ENCODE measurements at places on chromosomes 7 and 10.

GRCh38 chr10:93816123-93816747, 58.5 kb downstream of the LGI1 start:
- no peak for DNase-seq

- DNase-seq, result no peak
Measured at GRCh38 chr7:27513885-27514284, 148.8 kb downstream of the HIBADH start.

DNA sequence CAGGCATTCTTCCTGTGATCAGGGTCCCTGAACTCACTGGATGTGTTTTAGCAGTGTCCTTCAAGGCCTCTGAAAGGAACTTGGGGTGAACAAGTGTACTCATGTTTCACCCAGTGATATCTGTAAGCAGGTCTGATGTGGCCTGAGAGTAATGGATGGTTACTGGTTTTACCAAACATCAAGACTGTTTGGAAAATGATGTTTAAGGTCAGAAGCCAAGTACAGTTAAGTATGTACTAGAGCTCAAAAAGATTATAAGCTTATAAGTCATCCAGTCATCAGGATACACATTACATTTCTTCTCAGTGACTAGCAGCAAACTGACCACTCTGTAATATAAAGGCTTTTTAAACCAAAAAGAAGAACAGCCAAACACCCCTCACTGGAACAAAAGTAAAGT, 79.8 kb upstream of the PTN start:
- DNase-seq, result no peak

DNA sequence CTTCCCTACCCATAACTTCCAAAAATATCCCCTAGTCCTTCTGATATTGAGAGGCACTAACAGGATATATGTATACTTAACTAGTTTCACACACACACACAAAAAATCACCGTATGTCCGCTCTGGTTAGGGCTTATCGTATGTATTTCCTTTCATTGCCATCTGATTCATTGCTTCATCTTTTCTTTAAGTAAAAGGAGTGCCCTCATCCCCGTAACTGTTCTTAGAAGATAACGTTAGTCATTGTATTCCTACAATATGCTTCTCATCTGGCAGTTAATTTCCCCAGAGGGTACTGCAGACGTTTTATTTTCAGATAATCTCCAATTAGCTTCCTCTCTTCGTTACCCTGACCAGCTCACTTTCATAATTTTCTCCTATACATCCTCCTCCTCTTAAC, 37.3 kb downstream of the NRCAM start:
- no peak for DNase-seq

GRCh38 chr10:128435811-128436210, 309.6 kb upstream of the MKI67 start:
- DNase-seq, result no peak

GRCh38 chr10:112775892-112776674, 174.0 kb upstream of the TCF7L2 start:
- DNase-seq, result peak; percentile 51

DNA sequence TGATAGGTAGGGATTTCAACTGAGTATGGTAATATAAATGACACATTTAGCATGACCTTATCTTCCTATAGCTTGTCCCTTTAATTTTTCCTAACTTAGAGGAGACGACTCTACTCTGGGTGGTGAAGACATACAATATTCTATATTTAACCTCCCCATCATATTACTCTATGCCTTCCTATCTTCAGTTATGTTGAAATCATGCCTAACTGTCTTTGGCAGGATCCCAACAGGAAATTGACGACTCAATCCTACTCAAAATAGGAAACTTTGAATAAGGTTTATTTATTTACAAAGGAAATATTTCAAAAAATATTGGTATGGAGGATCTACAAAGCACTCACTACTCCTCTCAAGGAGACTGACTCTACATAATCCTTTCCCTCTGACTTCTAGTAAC, 24.1 kb upstream of the SEMA3A start:
- no peak for DNase-seq

- no peak for DNase-seq
Measured at GRCh38 chr10:13000431-13000830, 1.1 kb downstream of the CCDC3 start.

DNA sequence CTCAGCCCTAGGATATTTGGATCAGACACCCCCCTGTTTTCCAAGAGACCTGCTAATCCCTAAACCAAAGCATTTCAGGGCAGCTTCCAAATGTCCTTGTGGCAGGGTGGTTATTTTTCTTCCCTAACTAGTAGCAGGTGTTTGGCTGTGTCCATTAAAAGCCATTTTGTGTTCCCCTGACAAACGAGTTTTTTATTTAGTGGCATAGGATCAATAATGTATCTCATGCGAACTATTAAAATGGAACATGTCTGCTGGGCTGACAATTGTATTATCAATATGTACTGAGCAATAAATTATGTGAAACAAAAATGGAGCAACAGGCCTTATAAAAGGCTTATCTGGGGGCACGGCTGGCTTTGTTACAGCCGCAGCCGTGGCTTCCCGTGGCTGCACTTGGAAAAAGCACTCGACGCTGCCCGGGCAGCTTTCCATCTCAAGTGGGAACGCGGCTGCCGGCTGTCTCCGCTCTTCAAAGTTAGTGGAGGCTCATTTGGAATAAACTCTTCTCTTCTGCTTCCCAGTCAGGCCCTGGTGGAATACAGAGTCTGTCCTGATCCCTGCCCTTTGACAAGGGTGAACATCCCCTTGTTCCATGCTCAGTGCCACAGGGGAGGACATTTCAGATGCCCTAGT, 554.3 kb downstream of the TYW1 start:
- peak; percentile 85 for DNase-seq

DNA sequence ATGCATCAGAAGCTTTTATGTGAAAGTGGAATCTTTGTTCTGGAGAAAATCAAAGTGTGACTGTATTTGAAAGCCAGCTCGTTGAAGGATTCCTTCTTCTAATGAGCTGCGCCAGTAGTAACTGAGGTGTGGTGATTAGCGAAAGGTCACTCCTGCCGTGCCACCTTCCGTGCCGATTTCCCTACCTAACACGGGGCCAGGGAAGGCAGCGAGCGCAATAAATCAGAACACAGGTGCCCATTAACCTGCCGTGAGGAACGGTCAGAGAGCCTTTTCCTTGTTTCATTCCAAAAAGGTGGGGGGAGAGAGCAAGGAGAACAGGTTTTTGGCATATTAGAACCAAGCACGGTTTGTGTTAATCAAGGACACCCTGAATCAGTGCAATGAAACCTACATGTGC, 258.0 kb downstream of the CELF2 start:
- no peak for DNase-seq

DNA sequence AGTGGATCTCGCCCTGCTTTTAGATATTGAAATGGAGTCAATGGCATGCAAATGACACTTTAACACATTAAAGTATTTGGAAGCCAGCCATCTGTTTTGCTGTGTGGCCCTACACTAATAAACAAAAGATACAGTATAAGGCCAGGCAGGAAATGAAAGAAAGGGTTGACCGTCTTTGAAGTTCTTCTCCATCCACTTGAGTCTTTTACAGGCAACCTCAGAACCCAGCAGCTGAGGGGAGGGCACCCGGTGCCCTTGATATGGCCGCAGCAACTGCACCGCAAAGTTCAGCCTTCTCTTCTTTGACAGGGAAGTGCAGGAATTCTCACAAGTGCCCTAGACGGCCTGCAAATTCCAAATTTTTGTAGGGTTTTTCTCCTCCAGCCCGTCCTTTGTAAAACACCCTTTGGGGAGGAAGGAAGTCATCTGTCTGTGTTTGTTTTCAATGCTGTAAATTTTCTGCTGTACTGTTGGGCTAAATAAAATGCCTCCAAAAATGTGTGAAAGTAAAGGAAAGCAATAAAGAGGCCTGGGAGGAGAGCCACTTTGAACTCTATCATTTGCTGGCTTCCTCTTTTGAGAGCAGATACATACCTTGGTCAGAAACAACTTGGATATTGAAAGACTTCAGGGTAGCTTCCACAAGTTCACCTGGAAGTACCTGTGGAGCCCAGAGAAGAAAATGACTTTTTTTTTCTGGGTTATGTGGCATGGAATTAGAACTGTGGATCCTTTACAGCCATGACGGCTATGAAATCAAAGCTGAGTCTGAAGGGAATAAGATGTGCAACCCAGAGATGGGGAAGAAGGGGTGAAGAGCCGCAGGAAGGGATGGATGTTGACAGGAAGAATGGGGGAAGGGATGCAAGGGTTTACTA, 3.6 kb downstream of the HOXA1 start:
- no peak for DNase-seq

GRCh38 chr10:130516141-130516735, 380.0 kb downstream of the GLRX3 start:
- DNase-seq, result no peak

GRCh38 chr10:124680675-124681074, 63.5 kb downstream of the FAM53B start:
- DNase-seq, result no peak

- no peak for DNase-seq
Measured at GRCh38 chr7:51229620-51230323, 86.8 kb downstream of the COBL start.

DNA sequence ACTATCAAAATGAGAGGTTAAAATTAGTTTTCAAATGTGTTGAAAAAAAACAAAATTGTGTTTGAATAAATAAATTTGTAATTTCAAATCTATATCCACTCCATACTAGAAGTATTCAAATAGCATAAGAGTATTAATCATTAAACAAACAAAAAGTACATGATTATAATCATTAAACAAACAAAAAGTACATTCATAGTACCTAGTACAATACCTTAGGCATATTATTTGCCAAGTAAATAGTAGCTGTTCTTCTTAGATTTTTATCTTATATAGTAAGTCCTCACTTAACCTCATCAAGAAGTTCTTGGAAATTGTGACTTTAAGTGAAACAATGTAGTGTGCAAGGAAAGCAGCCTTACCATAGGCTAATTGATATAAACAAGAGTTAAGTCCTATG, 349.3 kb upstream of the VWC2 start:
- no peak for DNase-seq

GRCh38 chr10:78524941-78525340, 491.3 kb downstream of the RPS24 start:
- DNase-seq, result peak; percentile 69

DNA sequence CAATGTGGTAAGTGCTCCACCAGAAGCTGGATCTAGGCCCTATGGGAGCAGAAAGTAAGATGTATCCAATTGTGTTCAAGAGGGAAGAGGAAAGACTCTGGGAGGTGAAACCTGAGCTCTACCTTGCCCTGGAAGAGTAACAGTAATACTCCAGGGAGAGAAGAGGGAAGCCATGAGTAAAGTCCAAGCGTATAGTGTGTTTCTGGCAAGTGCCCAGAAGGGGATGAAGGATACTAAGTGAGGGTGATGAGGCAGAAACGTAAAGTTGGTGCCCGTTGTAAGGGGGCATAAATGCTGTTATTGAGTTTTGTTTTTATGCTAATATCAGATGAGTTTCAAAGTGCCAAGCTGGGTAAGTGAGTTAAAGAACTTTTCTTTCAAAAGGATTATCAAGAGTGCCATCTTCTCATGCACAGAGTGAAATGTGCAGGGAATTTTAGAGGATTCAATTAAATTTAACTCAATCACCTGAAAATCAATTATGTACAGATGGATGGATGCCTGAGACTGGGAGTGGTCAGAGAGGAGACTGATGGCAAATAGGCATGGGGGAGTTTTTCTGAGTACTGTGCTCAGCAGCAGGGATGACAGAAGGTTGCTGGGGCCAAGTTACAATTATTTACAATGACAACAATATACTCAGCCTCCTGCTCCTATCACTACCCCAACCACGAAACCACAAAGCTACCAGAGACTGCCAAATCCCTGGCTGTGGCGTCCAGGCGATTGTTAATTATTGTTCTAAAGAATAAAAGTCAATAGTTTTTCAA, 123.3 kb upstream of the LAMB4 start:
- no peak for DNase-seq

DNA sequence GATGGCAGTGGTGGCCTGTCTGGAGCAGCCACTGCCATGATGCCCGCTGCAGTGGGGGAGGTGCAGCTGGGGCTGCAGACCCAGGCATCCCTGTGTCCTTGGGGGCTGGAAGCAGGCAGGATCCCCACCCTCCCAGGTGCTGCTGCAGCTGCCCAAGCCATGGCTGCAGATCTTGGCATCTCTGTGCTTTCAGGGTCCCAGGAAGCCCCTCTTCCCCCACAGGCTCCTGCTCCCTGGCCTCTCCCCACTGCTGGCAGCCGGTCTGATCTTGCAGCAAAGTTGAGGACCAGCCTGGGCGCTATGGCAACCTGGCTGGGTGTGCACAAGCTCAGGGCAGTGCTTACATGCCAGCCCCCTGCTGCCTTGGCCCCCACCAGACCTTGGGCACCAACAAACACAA, 78.5 kb downstream of the SAMD9 start:
- no peak for DNase-seq

DNA sequence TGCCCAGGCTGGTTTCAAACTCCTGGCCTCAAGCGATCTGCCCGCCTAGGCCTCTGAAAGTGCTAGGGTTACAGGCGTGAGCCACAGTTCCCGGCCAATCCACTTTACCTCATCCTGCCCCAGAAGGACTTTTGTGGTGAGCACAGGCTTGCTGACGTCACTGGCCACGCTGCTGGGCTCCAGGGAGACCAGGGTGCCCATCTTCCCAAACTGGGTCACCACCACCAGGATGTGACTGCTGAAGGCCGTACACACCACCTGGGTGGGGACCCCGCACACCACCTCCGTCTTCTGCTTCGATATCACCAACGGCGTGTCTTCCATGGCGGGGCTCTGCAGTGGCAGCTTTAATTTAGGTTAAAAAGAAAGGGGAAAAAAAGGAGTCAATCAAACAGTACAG, 816 bp downstream of the PSMG3 start:
- DNase-seq, result no peak

DNA sequence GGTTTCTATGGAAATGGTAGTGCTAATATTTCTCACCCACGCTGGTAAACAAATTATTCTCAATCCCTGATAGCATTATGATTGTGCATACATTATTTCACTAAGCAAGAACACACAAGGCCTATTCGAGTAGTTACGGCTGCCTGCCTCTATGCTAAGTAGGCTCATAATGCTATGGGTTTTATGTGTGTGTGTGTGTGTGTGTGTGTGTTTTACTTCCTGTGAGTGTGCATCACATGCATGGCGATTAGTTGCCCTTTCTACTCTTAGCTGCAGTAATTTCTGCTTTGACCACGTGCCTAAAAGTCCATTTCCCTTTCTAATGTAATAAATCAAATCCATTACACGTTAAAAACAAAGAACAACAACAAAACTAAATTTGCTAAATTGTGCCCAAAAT, 117.0 kb downstream of the CHCHD3 start:
- DNase-seq, result no peak

DNA sequence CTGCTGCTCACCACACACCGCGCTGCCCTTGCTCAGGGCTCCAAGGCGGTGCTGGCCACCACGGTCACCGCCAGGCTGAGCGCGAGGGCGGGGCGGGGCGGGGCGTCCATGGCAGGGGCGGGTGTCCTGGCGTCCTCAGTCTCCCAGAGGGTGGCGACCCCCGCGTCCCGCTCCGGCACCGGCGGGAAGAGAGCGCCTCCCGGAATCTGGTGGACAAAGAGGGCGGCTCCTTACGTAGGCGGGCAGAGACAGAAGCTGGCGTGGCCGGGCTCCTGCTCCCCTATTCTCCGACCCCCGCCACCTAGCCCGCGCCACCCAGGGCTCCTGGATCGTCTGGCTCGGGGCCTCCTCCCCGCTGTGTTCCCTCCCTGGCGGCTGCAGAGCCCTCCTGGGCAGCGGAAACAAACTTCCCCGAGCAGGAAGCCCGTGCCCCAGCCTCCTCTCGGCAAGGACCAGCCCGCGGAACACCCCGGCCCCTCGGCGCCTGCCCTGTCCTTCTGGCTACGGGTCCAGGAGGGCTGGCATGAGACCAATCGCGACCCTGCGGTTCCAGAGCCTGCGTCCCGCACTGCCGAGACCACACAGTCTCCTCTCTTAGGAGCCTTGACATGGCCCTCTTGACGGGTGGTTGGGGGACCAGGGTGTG, 133.8 kb upstream of the ZNF92 start:
- DNase-seq, result no peak

- DNase-seq, result no peak
Measured at GRCh38 chr10:87559392-87559791, 54.7 kb downstream of the MINPP1 start.
